ENCODE measurements at places on chromosomes 12 and 14.

- no peak for DNase-seq
These were observed 851 bp downstream of the HSP90B1 start for GRCh38 chr12:103930787-103931735.

DNA sequence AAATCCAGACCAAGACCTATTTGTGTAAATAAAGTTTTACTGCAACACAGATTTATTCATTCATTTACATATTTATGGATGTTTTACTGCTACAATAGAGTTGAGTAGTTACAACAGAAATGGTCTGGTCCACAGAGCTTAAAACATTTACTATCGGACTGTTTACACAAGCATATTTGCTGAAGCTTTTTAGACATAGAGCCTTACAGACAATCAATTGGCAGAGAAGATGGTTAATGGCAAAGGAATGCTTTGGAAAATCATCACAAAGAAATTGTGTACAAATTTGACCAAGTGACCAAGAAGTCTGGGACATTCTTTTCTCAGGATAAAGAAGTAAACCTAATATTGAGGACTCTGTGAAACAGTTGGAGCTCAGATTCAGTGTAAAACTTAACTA is 504.3 kb downstream of the SLC16A7 start:
- DNase-seq, result no peak

- DNase-seq, result no peak
These were observed 118.4 kb upstream of the NCOR2 start for GRCh38 chr12:124685689-124686369.

- DNase-seq, result no peak
These were observed 124.5 kb downstream of the CALM1 start for GRCh38 chr14:90521084-90521929.

GRCh38 chr14:25001601-25002000 is 48.3 kb downstream of the STXBP6 start:
- DNase-seq, result no peak

GRCh38 chr12:67645126-67645525 is 3.4 kb upstream of the DYRK2 start:
- no peak for DNase-seq

GRCh38 chr12:65926119-65926908 is 102.0 kb downstream of the HMGA2 start:
- no peak for DNase-seq

DNA sequence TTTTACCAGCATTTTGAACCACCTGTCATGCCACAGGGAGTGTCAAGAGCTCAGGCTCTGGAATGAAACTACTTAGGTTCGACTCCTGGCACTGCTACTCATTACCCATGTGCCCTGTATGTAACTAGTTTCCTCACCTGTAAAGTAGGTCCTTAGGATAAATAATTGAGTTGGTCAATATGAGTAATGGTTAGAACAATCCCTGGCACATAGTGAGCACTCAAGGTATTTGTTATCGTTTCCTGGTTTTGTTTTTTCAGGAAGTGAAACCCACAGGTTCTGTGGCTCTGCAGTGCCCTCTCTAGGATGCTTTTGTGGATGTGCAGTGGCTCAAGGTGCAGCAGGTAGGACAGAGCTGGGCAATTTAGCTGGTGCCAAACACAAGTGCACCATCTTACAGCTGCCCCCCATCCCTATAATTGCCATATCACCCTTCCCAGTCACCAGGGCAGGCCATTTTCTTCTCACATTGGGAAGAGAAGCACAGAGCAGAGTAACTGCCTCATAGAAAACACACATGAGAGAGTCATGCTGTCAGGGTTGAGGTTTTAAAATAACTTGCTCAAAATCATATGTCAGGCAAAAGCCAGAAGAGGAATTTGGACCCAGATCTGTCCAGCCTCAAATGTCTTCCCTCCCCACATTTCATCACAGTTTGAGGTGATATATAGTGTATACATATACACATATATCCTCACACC is 297.5 kb downstream of the RPAP3 start:
- peak; percentile 67 for DNase-seq

DNA sequence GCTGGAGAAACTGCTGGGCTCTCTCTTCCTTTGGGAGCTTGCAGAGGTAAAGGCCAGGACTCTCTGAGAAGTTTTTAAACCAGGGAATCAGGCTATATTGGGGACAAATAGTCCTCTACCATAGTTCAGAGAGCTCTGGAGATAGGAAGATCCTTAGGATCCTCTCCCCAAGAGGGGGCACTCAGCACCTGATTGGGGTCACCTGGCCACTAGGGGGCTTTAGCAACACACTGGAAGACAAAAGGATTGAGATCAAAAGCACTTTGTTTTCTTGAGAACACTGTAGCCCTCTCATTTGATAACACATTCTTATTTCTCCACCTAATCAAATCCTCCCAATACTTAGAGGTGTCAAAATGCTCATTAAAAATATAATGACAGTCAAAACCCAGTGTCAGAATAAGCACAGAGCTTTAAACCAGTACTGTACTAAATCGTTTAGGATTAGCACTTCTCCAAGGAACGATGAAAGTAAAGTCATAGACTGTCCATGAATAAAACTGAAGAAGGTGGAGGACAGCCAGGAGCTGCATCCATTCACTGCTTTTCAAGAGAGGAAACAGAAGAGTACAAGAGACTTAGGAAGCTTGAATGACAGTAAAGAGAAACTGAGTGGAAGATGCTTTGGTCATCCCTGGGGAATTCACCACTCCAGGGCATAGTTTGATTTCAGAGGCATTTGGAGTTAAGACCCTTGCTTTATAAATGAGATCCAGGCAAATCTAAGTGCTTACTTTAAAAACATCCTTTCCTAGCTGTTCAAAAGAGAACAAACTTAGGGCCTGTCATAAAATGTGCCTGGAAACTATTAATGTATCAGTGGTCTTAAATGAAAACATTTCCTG is 26.5 kb downstream of the BMP4 start:
- peak; percentile 50 for DNase-seq

GRCh38 chr12:693934-694533 is 30.8 kb upstream of the NINJ2 start:
- DNase-seq, result no peak

DNA sequence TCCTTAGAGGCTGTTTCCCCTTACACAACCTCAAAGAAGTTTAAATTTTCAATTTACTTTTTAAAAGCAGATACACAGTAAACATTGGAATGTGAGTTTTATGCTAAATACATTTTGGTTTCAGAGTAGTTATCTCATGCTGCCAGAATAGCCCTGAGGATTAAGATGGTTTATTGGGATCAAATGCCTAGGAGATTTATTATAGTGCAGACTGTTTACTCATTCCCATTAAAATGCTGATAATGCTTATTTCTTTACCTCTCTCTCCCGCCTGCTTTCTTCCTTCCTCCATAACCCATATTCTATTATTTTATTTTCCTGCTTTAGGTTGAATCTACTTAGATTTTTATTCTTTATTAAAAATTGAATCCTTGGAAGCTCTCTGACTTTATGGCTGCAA is 340.2 kb downstream of the DIO2 start:
- DNase-seq, result no peak

DNA sequence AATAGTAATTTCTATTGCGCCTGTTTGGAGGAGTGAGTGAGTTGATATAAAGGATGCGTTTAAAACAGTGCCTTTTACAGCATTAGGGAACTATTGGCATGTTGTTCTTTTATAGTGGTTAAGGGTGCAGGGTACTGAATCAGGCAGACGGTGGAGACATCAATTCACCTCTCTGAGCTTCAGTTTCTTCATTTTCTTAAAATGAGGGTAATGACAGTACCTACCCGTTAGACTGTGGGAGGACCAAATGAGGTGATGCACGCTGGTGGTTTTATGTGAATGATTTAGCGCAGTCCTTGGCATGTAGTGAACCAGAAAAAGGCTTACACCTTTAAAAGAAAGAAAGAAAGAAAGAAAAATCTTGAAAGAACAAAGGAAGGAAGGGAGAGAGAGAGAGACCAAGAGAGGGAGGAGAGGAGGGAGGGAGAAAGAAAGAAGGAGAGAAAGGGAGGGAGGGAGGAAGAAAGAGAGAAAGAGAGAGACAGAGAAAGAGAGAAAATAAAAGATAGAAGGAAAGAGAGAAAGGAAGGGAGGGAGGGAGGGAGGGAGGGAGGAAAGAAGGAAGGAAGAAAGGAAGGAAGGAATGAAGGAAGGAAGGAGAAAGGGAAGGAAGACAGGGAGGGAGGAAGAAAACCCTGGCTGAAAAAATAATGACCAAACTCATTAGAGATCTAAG is 22.2 kb upstream of the CCND2 start:
- no peak for DNase-seq

GRCh38 chr12:46504494-46504893 is 131.9 kb upstream of the SLC38A2 start:
- DNase-seq, result no peak
